ENCODE measurements at places on chromosomes 2 and 18.

- no peak for DNase-seq
Measured at GRCh38 chr2:180943275-180943674, 37.1 kb upstream of the UBE2E3 start.

DNA sequence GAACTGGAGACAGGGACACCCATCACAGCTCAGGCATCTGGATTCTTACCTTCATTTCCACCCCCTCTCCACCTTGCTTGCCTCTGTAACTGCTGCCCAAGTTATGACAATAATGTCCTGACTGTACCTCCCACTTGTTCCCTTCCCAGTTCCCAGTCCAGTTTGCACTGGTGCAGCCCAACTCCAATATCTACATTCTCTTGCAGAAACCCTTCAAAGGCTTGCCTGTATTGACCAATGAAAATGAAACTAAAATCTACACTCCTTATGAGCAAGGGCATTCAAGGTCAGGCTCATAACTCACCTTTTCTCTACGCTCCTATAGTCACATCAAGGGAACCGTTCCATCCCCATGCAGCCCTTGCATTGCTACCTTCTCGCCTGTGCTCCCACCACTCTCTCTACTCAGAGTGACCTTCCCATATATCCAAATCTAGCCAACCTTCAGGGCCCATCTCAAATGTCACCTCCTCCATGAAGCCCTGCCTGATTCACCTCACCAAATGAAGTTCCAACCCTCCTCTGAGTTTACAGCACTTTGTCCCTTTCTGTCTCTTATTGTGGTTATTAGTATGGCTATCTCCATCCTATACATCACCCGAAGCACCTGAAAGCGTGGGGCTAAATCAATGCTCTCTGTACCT lies 219.0 kb downstream of the ALPK2 start:
- DNase-seq = no peak

- DNase-seq = no peak
Measured at GRCh38 chr18:12652861-12653401, 5.0 kb downstream of the SPIRE1 start.

DNA sequence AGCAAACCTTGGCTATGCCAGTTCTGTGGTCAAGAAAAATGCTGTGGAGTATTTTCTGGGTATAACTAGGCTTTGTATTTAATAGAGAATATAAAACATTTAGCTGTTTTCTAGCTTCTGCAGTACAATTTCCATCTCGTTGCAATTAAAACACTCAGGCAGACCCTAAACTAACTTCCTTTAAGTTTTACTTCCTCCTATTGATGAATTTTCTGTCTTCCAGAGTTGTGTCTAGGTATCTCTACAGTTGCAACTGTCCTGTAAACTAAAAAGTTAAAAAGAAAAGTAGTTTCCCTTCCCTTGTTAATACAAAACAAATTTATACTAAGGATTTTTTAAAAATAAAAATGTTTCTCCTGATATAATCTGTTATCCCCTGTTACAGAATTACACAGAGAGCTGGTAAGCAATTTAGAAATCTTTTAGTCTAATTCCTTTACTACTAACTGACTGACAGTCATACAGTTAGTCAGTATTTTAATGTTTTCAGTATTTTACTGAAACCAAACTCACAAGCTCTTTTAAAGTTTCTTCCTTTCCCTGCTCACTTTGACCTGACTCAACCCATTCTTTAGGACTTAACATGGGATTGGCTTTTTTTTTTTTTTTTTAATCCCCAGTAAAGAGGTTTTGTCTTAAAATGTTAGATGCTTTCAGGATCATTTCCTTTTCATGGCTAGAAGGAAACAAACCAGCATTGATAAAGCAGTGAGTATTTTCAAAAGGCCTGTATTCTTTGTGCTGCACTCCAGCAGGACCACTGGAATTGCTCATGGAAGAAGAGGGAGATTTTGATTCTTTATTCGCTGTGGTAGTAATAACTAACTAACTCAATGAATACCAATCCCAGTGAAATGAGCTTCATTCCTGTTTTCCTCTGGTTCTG lies 22.9 kb downstream of the ITGAV start:
- DNase-seq = no peak

DNA sequence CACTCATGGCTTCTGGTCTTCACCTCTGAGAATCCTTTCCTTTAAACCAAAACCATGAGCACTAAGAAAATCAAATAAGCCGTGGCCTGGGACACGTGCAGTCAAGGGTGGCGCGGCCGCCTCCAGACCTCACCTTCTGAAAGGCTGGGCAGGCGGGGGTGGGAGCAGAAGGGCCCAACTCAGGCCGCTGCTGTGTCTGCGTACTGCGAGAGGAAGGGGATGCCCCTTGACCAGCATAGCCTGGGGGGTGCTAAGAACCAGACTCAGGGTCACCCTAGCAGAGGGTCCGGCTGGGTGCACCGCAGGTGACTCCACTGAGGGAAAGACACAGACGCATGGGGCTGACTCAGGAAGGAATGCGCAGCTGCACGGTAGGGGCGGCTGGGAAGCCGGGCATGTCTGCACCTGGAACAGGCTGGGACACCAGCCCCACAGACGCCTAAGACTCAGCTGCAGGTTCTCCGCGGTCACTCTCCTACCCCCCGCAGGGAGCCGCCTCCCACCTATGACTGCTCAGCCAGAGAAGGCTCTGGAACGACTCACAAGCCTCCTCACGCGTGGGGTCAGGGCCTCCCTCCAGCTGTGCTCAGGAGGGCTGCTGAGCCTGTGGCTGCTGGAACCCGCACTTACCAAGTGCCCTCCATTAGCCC lies 432.4 kb upstream of the MYT1L start:
- no peak for DNase-seq
